ENCODE measurements at places on chromosomes 2 and 18.

- no peak for DNase-seq
Measured at GRCh38 chr2:137800386-137800785, 163.9 kb upstream of the HNMT start.

GRCh38 chr2:128313931-128314347, 4.7 kb downstream of the HS6ST1 start:
- no peak for DNase-seq

DNA sequence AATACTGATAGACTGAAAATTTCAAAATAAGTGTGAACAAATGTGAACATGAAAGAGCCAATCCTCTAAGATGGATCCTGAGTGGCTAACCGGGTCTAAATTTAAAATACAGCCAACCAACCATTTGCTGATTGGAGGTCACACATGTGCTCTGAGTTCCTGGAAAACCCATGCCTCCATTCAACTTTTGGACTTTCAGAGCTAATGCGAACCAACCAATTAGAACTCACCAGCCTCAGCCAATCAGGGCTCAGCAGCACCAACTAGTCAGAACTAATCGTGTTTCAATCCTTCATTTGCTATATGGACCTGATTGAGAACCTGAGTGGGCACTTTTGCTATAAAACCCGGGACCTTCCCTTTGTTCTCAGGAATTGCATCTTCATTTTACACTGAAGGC, 111.5 kb downstream of the MEP1B start:
- DNase-seq: no peak

DNA sequence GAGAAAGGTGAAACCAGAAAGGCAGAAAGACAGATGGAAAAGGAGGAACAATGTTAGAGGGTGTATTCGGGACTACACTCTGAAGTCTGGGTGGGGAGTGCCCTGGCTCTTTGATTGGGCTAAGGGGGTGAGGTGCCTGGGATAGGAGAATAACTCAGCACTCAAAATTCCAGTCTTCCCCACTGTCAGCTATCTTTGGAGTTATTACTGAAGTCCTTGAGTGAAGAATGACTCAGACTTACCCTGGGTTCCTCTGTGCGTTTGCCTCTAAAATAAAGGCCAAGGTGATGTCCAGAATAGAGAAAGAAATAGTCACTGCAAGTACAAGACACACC, 151.8 kb upstream of the SERPINE2 start:
- DNase-seq: no peak

DNA sequence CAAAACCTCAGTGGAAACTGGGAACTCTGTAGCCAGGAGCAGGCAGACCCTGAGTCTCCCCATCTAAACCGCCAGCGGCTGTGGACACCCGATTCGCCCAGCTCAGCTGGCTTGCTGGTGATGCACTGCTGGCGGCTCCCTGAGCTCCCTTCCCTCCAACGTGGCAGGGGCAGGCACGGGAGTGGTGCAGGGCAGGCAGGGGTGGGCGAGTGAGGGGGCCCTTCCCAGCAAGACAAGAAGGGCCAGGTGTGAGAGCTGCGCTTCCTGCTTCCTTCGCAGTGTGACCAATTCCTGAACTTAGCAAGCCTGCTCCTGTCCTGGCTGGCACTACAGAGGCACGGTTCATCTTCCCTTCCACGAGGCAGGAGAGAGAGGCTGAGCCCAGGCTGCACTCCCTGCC, 12.3 kb upstream of the SEMA4C start:
- no peak for DNase-seq

GRCh38 chr18:21110713-21111345, 784 bp downstream of the ROCK1 start:
- DNase-seq: no peak

DNA sequence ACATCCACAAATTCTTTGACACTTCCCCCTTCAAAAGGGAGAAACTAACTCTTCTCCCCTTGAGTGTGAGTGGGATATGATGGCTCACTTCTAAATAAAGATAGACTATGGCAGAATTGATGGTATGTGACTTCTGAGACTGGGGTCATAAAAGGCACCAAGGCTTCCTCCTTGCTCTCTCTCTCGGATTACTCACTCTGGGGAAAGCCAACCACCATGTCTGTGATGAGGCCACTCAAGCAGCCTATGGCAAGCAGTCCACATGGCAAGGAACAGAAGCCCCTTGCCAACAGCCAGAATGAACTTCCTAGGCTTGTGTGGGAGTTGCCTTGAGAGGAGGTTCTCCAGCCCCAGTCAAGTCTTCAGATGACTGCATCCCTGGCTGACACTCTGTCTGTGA, 43.6 kb downstream of the KIAA2012 start:
- no peak for DNase-seq

DNA sequence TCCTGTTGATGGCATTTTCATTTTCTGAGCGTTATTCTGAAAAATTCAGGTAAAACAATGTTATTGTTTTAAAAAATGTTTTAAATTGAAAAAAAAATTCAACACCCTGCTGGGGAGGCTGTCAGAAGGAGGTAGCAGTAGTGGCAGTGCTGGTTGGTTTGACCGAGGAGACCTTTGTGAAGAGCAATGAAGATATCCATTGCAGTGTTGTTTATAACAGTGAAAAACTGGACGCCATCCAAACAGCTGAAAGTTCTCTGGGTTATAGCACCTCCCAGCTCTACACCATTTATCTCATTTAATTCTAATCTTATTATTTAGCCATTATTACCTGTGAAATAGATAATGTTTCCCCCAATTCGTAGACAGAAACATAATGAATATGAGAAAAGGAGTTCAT, 12.6 kb upstream of the ITM2C start:
- no peak for DNase-seq

GRCh38 chr2:238162846-238163441, 4.2 kb downstream of the ERFE start:
- DNase-seq: peak; percentile 59

DNA sequence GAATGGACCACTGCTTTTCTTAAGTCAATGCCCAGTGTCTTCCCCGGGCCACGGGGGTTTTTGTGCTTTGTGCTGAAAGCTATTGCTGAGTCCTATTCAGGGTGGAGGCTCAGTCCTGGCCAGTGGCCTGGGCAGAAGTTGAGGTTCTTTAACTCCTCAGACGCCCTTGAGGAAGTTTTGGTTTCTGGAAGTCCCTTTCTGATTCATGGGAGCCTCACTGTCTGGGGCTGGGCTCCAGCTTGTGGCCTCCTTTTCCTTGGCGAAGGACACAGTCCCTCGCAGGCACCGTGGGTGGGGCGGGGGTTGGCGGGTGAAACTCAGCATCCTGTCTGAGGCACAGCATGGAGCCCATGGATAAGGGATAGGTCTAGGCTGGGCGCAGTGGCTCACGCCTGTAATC, 465.2 kb upstream of the HS6ST1 start:
- DNase-seq: no peak

- no peak for DNase-seq
Measured at GRCh38 chr2:235827585-235827992, 333.7 kb downstream of the AGAP1 start.

- no peak for DNase-seq
Measured at GRCh38 chr18:8328126-8328525, 281.1 kb upstream of the RAB12 start.

- DNase-seq: peak; percentile 81
Measured at GRCh38 chr2:20578895-20579825, 71.7 kb downstream of the HS1BP3 start.

GRCh38 chr2:68463287-68463877, 3.7 kb downstream of the FBXO48 start:
- peak; percentile 82 for DNase-seq

GRCh38 chr2:221235941-221236340, 336.2 kb downstream of the EPHA4 start:
- DNase-seq: no peak

GRCh38 chr2:158006961-158007719, 94.5 kb upstream of the UPP2 start:
- no peak for DNase-seq

GRCh38 chr18:10521566-10521965, 4.3 kb upstream of the NAPG start:
- no peak for DNase-seq

DNA sequence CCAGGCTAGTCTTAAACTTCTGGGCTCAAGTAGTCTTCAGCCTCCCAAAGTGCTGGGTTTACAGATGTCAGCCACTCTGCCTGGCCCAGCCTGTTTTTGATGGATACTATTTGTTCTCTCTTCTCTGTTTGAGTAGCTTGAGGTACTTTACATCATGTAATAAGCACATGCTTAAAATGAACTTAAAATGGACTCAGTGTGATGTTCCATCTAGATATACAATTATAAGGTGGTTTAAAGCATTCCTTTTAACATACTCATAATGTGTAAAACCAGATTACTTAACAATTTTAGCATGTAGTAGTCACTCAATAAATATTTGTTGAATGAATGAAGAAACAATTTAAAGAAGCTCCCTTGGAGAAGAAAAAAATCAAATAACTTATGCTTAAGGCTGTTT, 9.6 kb downstream of the PTPRM start:
- DNase-seq: no peak

GRCh38 chr2:85330839-85331636, 3.2 kb upstream of the TGOLN2 start:
- DNase-seq: no peak

DNA sequence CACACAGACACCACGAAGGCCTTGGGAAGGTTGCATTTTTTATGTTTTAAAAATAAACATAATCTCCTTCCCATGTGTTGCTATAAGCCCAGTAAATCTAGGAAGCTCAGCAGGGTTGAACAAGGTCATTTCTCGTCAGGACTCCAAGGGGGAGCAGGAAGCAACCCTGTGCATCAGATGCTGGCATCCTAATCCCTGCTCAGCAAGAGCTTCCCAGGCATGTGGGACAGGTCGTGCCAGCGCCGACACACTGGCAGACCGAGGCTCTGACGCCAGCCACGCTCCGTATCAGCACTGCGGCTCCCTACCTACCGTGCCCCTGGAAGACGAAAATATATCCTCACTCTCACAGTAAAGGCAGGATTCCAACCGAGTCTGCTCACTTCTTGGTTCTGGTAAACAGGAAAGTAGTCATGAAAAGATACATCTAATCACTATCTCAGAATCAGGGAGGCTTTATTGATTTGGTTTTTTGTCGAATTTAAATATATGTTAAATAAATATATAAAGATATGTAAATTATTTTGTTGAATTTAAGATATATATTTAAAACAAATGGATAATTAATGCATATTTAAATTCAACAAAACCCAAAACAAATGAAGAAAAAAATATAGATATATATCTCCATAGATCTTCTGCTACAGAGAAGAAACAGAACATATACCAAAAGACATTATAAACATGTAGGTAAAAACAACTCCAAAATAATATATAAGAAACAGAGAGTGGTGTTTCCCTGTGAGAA, 61.4 kb downstream of the TXNL1 start:
- DNase-seq: no peak

- DNase-seq: no peak
Measured at GRCh38 chr18:34834897-34835296, 124.8 kb downstream of the DTNA start.

DNA sequence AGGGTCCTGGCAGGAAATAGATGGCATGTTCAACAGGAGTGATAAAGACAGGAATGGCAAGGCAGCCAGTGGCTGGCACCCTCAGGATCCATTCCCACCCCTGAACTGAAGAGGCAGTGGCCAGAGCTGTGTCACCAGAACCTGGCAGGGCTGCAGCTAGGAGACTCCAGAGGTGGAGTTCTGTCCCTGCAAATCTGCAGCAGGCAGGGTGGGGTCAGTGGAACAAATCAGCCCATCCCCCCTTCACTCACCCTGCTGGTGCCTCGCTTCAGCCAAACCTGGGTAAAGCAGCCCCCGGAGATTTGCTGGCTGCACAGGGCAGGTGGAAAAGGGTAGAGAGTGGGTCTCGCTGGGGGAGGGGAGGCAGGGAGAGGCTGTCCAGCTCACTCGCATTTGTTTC, 12.7 kb downstream of the INPP5D start:
- DNase-seq: no peak

DNA sequence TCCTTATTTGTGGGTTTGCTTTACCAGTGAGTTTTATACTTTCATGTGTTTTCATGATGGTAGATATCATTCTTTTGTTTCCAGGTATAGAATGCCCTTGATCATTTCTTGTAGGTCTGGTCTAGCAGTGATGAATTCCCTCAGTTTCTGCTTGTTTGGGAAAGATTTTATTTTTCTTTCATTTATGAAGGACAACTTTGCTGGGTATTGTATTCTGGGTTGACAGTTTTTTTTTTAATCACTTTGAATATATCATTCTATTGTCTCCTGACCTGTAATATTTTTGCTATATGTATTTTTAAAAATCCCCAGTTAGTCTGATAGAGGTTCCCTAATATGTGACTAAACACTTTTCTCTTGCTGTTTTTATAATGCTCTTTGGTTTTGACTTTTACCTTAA, 58.3 kb upstream of the GALNT3 start:
- DNase-seq: no peak

DNA sequence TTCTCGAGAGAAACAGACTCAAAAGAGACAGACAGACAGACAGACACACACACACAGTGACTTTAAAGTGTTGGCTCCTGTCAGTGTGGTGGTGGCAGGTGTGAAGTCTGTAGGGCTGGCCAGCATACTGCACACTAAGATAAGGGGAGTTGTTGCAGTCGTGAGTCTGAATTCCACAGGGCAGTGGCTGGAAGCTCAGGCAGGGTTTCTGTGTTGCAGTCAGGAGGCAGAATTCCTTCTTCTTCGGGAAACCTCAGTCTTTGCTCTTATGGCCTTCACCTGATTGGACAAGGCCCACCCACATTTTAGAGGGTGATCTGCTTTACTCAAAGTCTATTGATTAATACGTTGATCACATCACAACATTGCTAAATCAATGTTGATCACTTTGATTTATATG, 478.4 kb upstream of the HS6ST1 start:
- DNase-seq: no peak

DNA sequence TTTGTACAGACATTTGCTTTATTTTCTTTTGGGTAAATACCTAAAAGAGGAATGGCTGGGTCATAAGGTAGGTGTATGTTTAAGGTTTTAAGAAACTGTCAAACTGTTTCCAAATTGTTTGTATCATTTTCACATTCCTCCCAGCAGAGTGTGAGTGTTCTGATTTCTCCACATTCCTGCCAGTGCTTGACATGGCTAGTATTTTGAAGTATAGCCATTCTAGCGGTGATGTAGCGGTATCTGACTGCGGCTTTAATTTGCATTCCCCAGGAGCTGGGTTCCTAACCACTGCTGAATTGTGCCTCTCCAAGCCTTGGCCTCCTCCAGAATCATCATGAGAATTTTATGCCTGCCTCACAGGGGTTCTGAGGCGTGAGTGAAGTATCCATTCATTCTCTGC, 61.8 kb upstream of the ARL4C start:
- DNase-seq: no peak

DNA sequence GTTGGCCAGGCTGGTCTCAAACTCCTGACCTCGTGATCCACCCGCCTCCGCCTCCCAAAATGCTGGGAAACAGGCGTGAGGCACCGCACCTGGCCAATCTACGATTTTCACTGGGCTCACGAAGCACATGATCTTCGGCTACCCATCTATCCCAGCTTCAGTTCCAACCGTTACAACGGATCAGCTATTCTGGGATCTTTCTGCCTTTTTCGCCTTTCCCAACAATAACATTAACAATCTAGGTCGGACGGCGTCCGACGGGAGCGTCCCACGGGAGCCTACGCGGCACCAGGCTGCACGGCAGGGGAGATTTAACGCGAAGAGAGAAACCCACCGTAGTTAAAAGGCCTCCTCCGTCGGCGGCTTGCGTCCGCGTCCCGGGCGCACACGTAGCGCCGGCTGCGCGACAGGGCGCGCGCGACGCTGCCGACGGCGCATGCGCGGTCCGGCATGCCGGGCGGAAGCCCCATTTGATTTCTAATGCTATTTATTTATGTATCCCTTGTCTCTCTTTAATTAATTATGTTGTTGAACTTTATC, at the start of gene MSL3B:
MSL3B (minus strand) TSS at position 394 of the 540 bp plus-strand sequence.
- DNase-seq: peak; percentile 71

Data from hematopoietic multipotent progenitor cell treated with erythropoietin and hydrocortisone succinate and interleukin-3 and kit ligand, for 15 days (in vitro differentiated cells).